ENCODE measurements at places on chromosomes 6 and 20.

DNA sequence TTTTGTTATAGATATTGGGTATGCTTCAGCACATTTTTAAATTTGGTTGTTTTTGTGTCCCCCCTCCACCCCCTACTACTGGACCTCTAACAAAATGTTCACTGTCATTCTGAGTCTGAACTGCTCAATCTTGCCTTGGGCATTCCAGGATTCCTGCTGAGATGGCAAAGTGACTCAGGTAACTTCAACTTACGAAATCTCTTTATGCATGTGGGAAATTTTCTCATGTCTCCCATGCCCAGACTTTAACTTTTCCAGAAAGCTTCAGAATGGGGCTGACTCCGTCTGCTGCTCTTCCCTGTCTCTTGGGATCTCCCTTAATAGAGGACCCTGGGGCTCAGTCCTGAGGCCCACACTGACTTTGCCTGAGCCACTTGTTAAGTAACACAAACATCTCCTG, 14.0 kb downstream of the CYP39A1 start:
- no peak for DNase-seq

- no peak for DNase-seq
Observed at GRCh38 chr6:141123497-141123896, 1009.2 kb upstream of the GJE1 start.

- peak; percentile 75 for DNase-seq
Observed at GRCh38 chr20:45052698-45053429, 48.1 kb downstream of the KCNS1 start.

DNA sequence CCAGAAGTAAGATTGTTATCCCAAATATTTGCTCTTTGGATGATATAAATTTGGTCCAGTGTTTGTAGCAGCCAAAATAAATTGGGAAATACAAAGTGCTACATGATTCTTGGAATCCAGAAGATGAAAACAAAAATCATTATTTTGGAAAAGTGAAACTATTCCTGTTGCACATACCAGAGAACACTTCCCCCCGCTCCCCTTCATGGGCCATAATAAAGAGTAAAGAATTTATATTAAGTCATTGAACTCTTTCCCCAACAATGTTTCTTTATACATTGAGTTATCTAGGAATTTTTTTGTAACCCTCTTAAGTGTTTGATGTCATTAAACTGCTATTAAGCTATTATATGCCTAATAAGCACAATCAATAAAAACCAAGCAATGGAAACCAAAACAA, 490.4 kb upstream of the HS3ST5 start:
- no peak for DNase-seq

DNA sequence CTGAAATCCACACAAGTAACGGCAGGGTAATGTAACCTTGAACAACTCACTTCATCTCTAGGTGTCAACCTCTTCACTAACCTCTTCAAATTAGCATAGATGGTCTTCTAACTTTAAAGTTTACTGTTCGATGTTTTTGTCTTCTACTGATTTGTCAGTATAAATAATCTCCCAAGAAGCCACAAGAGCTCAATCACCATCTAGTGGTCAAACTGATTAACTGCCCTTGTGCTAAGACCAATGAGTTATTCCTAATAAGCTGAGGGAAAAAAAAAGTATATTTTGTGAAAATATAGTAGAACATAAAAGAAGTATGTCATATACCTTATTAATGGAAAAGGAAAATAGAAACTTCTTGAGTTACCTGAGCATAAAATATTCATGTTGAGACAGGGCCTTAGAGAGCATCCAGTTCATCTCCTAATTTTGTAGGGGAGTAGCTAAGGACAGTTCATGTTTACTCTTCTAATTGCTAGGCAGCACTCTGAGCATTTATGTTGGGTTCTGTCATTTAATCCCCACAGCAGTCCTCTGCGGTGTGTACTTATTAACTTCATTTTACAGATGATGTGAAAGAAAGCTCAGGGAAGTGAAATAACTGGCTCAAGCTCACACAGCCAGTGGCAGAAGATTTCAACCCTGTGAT, 317.1 kb downstream of the ESR1 start:
- DNase-seq = peak; percentile 43

GRCh38 chr6:152981989-152982903, 595 bp downstream of the FBXO5 start:
- peak; percentile 39 for DNase-seq

DNA sequence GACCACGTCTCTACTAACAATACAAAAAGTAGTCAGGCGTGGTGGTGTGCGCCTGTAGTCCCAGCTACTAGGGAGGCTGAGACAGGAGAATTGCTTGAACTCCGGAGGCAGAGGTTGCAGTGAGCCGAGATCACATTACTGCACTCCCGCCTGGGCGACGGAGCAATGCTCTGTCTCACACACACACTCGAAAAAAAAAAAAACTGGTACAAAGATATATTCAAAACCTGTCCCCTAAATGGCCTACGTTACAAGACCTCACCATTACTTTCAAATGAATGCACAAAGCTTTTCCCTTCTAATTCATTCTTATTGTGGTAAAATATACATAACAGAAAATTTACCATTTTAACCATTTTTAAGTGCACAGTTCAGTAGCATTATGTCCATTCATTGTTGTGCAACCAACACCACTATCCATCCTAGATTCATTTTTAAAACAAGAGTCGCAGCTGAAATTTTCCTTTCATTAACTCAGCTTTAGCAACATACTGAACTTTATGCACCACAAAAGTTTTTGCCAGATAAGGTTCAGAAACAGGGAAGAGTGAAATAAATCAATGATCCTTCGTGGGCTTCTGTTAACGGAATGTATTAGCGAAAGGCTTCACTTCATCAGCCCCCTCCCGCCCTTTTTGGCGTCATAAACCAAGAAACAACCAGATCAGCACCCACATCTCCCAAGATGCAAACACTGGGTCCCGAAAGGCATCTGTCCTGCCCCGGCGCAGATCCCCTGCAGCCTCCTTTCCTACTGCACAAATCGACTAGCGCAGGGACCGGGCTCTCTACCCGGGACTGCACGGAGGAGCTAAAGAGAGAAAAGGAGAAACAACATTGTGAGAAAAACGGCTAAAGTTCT, 825 bp upstream of the FAM135A start:
- DNase-seq = no peak

DNA sequence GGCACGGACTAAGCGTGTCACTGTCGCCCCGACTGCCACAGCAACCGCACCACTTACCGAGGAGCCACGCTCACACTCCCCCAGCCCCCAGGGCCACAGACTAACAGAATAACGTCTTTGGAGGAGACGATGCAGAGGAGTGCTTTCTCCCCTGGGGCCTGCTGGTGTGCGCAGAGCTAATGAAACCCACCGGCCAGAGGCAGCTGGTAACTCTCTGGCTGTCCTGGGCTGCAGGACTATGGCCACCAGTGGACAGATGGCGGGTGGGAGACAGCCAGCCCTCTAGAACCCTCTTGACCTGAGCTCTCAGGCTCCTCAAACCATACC, 228.0 kb downstream of the DLL1 start:
- DNase-seq = no peak

DNA sequence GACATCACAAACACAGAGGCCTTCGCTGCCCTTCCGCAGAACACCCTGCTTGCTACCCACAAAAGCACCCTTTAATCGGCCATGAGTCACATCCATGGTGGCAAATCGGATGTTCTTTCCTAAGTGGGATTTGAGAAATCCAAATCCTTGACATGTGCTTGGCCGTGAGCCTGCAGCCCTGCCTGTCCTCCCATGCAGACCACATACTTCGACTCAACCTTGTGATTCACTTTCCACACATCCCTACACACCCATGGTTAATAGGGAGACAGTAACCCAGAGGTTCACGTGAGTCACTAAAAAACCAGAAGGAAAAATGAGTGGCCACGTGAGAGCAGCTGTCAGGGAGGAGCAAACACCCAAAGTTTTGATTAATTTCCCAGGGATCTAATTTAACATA, 19.4 kb downstream of the RAMACL start:
- DNase-seq = no peak

DNA sequence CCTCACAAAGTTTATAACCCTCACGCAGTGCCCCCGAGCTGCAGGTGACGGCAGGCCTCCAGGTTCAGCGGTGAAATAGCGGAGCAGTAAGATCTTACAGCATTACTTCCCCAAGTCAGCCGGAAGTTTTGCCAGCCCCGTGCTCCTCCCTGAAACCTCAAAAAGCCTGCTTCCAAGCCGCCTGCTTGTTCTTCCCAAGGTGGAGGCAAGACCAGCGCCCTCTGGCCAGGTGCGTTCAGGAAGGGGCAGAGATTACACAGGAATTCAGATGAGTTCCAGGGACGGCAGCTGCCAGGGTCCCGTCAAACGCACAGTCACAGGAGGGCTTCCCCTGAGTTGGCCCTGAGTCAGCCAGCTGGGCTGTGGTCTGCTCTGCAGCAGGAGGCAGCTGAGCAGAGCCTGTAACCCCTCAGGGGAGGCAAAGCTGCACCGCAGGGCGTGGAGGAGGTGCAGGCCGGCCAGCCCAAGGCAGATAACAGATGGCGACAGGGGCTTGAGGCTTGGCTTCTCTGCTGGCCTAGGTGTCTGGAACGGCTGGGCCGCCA, 124.1 kb upstream of the RPS6KA2 start:
- no peak for DNase-seq

DNA sequence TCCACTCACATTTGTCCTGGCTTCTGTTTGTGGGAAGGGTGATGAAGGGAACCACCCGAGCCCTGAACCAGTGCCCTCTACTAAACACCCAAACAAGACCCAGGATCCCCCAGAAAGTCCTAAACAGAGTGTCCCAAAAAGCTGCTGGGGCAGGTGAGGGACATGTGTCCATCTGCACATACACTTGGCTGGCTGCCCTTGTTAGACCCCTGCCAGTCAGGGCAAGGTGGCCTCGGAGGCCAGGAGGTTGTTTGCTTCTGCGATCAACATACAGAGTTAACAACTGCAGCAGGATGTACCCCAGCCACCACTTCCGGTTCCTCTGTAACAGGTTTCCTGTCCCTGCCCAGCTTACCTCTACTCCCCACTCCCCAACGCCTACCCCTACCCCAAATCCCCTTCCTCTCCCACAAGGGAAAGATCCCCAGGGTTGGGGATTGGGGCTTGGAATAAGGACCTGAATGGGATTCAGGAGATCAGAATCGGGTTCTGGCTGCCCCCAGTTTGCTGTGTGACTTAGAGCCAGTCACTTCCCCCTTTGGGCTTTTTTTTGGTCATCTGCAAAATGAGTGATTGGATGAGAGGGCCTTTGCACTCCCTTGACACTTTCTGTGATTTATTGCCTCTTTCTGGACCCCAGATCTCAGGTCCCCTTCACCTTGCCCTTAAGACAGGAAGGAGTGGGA, 13.9 kb downstream of the DEF6 start:
- DNase-seq = peak; percentile 71

GRCh38 chr6:87687296-87687695, 14.7 kb downstream of the AKIRIN2 start:
- no peak for DNase-seq

DNA sequence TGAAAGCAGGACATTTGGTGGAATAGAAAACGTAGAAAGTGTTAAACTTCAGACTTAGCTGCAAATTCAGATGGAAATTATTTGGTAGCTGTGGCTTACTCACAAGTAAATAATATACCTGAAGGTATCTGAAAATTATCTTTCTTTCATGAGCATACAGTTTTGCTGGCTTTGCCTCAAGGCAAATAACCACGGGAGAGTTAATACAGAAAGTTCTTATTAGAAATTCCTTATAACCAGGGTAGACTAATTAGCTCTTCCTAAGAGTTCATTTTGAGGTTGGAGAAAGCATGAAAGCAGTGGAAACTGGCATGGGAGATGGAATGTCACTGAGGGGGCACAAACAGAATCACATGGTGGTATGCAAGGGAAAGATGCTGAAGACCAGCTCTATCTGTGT, 217.5 kb downstream of the CD83 start:
- no peak for DNase-seq

DNA sequence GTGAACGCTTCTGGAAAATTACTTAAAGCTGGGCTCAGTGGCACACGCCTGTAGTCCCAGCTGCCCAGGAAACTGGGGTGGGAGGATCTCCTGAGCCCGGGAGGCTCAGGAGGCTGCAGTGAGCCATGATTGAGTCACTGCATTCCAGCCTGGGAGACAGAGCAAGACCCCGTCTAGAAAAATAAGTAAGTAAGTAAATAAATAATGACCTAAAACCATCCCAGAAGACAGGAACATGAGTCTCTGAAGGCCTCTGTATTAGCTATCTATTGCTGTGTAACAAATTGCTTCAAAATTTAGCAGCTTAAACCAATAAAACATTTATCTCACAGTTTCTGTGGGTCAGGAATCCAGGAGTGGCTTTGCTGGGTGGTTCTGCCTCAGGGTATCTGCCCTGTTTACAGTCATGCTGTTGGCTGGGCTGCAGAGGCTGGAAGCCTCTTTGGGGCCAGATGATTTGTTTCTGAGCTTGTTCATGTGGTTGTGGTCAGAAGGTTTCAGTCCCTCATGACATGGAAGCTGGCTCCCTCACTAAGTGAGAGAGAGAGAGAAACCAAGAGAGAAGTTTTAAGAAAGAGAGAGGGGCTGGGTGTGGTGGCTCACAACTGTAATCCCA, 48.4 kb upstream of the NCOA3 start:
- peak; percentile 92 for DNase-seq

DNA sequence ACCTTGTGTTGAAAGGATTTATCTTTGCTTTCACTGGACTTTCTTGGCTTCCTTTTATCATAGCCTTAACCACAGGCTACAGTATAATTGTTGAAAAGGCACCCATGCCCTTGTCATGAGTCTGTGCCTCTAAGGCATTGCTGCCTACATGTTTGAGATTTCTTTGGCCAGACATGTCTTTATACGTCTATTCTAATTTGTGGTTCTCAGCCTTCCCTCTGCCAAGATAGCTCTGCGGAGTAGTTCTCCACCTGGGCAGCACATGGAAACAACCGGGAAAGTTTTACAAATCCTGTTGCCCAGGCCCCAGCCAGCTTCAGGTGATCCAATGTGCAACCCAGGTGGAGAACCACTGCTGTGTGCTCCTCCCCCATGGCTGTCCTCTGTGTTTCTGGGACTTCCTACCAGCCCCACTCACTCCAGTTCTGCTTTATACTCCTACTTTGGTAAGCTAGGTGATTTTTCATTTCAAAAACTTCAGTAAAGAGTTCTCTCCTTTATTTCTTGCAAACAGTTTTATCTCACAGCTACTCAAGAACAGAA, 159.6 kb upstream of the MYLIP start:
- DNase-seq = no peak

GRCh38 chr6:44667668-44668390, 280.3 kb downstream of the CDC5L start:
- peak; percentile 27 for DNase-seq

GRCh38 chr20:59984541-59984940, 26.3 kb downstream of the CDH26 start:
- DNase-seq = no peak

DNA sequence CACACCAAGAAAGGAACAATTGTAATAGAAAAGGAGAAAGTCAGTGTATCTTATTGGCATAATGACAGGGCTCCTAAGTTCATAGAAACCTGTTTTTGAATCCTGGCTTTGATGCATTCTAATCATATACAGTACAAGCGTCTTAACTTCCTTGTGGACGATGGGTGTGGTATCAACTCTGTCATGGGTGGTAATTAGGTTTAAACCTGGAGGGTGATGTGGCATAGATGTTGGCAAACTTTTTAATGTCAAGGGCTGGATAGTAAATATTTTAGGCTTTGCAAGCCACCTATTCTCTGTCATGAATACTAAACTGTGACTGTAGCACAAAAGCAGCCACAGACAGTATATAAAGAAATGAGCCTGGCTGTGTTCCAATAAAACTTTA, 138.7 kb upstream of the EDN1 start:
- no peak for DNase-seq

Measured in activated CD4-positive, alpha-beta T cell treated with anti-CD3 and anti-CD28 coated beads, Interleukin-2, amount 50 U/mL, for 16 hours (primary cell).